ENCODE measurements at places on chromosomes 11 and 22.

DNA sequence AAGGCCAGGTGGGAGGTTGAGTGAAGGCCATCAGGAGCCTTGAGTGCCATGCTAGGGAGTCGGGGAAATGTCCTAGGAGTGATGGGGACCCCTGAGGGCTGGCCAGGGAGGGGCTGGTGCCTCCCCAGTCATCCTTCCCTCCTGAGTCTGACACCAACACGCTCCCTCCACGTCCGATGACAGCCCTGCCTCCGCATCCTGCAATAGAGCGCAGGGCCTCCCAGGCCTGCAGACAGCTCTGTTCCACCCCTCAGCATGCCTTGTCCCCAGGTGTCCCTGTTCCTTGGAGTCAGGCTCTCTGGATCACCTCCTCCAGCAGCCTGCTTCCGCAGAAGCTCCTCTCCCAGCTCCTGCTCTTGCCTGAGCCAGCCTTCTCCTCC is 3.1 kb downstream of the RAC2 start:
- no peak overlapping the region for H3K4me3 ChIP-seq
- H3K27ac ChIP-seq = no peak overlapping the region
- no peak for DNase-seq
- H3K27me3 ChIP-seq = no peaks in the 10 kb centered on the region

- H3K4me3 ChIP-seq = no peak overlapping the region
- H3K36me3 ChIP-seq = no peaks in the 10 kb centered on the region
- H3K4me1 ChIP-seq = no peaks in the 10 kb centered on the region
- H3K27ac ChIP-seq = no peak overlapping the region
- DNase-seq = no peak
Measured at GRCh38 chr11:82586581-82586980, 147.1 kb downstream of the FAM181B start.

GRCh38 chr22:45529105-45529504 is 26.4 kb downstream of the FBLN1 start:
- H3K27me3 ChIP-seq = no peaks in the 10 kb centered on the region
- no peak overlapping the region for H3K4me3 ChIP-seq
- no peaks in the 10 kb centered on the region for H3K4me1 ChIP-seq

DNA sequence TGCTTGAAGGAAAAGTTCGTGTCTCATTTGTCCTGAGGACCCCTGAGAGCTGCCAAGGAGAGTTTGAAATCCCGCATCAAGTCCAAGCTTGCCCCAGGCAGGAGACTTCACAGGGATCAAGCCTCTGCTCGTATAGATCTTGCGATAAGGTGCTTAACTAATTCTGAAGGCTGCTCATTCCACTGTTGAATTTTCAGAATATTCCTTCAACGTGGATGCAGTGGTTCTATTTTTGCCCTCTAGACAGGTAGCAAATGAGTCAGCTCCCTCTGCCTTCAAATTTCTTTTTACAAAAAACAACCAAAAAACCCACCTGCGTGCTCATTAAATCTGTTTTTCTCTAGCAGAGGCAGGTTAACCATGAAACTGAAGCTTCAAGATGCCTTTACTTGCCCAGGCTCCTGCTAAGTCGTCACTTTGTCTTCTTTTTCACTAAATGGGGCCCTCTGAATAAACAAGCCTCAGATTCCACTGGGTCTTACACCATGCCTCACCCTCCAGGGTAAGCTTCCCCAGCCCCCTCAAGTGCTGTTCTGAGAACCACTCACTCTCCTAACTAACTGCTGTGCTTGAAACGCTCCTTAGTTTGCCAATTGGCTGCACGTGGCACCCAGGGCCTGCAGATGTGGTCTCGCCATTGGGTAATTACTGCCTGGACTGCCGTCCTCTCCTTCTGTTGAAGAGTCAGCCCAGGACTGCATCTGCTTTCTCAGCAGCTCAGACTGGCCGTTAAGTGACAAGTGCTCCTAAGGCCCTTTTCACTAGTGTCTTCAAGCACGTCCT is 105.0 kb downstream of the TRPC6 start:
- no peak for DNase-seq
- H3K27ac ChIP-seq = no peak overlapping the region
- H3K4me1 ChIP-seq = no peaks in the 10 kb centered on the region

GRCh38 chr11:1335264-1335810 is 25.9 kb upstream of the TOLLIP start:
- H3K4me1 ChIP-seq = peaks cover 8% of the 10 kb centered on the region
- H3K4me3 ChIP-seq = no peak overlapping the region
- no peaks in the 10 kb centered on the region for H3K27me3 ChIP-seq

DNA sequence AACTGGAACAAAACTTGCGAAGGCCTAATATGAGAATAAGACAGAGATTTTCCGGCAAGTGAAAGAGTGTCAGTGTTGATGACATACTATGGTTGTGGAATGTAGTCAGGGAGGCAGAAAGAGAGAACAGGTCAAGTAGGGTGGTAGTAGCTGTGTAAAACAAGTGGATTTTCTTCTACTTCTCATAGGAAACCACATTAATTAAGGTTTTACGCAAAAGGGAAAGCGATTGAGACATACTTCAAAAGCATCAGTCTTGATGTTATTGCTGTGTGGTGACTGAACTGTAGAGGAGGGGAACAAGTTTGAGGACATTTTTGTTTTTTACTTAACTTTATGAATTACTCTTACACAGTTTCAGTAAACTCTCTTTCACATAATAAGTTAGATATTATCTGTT is 186.0 kb upstream of the CNTN5 start:
- no peaks in the 10 kb centered on the region for H3K36me3 ChIP-seq
- no peak overlapping the region for H3K4me3 ChIP-seq
- no peaks in the 10 kb centered on the region for H3K27me3 ChIP-seq
- no peak for DNase-seq
- H3K4me1 ChIP-seq = no peaks in the 10 kb centered on the region

Measured in kidney (tissue), 22 donors.